ENCODE measurements at places on chromosomes 3 and 15.

- no peak for DNase-seq
Observed at GRCh38 chr3:114456742-114457141, 162.9 kb downstream of the TIGIT start.

- no peak for DNase-seq
Observed at GRCh38 chr3:150433347-150433746, 25.2 kb downstream of the TSC22D2 start.

DNA sequence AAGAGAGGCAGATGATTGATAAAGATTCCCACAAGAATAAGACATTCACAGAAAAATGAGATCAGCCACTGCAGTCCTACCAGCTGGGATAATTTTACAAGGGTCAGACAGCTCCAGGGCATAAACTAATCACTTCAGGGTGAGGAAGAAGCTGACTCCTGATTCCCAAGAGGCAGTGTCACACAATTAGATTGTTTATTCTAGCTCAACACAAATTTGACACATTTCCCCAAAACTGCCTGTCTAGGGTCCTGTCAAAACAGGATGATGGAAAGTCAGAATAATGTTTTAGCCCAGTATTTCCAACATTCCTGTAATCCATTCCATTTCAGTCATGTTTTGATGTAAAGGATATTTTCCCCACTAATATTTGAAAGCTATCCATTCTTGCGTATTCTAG lies 110.8 kb downstream of the TNIK start:
- no peak for DNase-seq

GRCh38 chr3:23576379-23576959 lies 229.3 kb upstream of the UBE2E1 start:
- DNase-seq, result no peak

- DNase-seq, result no peak
Observed at GRCh38 chr15:83174891-83175290, 32.7 kb downstream of the HDGFL3 start.

DNA sequence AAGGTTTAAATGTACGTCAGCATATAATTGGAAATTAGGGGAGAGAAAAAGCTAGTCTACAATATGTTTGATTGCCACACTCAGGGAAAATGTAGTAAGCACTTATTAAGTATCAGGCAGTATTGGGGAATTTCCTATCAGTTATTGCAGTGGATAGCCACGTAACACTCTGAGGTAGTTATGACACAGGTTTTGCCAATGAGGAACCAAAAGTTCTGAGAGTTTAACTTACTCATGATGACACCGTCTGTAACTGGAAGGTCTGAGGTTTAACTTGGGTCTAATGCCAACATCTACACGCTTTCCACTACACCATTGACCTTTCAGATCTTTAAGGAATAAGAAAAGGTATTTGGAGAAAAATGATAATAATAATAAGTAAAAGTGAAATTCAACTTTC lies 89.5 kb downstream of the ZMAT3 start:
- DNase-seq, result no peak

DNA sequence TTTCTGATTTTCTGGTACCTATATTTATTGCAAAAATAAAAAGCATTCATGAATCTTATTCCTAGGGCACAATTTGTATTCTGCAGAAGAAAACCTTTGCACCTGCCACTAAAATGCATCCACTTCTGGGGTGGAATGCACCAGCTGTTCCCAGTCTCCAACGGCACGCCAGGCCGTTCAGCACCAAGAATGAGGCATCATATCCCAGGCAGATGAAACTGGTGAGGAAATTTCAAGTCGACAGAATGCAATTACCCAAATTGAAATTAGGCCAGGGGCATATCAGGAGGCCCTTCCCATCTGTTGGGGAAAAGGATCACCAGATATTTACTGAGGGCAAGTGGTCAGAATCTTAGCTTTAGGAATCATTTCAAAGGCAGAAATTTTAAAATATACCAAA lies 13.6 kb upstream of the RBMS3 start:
- no peak for DNase-seq

- no peak for DNase-seq
Observed at GRCh38 chr3:65960087-65960486, 78.6 kb downstream of the MAGI1 start.

GRCh38 chr3:142433110-142433509 lies 14.7 kb downstream of the XRN1 start:
- DNase-seq, result no peak

DNA sequence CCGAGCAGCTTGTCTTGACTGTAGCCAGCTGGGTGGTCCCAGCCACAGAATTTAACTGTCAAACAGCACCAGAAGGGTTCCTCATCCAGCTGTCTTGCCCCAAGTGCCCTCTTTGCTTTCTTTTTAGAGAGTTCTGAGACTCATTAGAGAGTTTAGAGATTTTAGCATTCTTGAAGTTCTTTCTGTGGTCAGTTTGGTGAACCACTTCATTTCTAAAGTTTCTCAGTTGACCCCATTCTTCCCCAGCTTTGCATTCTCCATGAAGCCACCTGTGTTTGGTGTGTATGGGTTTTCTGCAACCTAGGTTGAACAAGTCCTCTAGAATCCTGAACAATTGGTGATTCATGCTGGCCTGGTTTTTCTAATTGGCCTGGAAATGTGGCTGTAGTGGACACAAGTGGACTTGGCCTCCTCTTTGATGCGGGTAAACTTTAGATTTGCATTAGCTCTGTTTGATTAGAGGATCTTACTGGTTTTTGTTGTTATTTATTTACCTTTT lies 33.7 kb downstream of the FLNB start:
- no peak for DNase-seq

All from stimulated activated CD4-positive, alpha-beta T cell treated with anti-CD3 and anti-CD28 coated beads, Interleukin-1b, Interleukin-23, amount 100 ng/mL, for 48 hours (primary cell).